ENCODE measurements at places on chromosomes 7 and 10. TPM values are rescaled to one million over a fixed set of nuclear protein-coding genes. Genes with fewer than 3 reads are reported as not detected.

GRCh38 chr10:73635781-73636180, 5.5 kb downstream of the MYOZ1 start:
- DNase-seq = no peak

DNA sequence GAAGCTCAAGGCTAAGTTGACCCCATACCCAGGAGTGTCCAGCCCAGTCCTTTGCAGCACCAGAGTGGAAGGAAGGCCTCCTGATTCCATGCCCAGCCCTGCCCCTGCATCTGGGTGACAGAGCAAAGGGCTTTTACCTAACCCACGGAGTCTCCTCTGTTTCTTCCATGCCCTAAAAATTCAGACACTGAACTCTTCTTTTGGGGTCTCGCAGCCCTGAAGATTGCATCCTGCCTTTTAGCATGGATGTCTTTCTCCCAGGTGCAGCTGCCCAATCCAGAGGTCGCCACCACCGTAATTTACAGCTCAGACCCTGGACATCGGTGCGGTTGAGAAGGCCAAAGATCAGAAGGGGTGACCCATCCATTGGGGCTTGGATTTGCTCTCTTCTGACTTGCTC, 50.8 kb downstream of the CXCL12 start:
- DNase-seq = no peak

ANKRD2 gene
- not detected for total RNA-seq

DNA sequence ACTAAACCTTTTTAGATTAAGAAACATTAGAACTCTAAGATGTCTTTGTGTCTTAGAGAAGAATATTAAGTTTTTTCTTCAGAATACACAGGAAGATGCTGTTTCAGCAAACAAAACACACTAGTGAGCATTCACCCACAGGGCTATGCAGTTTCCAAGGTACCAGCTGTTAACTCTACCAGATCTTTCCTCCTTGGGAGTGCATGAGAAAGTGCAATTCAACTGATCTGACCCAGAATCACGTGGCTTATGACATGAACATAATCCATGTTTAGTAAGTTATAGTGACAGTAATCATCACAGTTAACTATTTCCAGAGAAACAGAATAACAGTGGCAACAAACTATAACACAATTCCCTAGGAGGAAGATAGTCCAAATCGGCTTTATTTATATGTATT, 270.7 kb downstream of the CACNA2D1 start:
- peak; percentile 73 for DNase-seq

ZNRF2 gene
- 34.7 TPM for total RNA-seq

- no peak for DNase-seq
These were observed 441 bp downstream of the FBH1 start for GRCh38 chr10:5890452-5890915.

DNA sequence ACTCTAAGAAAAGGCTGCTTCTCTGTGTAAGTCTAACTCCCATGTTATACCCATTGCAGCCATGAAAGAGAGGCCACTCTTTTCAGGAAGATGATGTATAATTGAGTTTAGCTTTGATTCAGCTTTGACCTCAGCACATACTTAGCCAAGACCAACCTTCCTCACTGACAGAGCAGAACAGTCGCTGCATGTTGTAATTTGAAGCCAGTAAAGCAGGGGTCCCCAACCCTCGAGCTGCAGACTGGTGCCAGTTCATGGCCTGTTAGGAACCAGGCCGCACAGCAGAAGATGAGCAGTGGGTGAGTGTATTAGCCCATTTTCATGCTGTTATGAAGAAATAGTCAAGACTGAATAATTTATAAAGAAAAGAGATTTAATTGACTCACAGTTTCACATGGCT, 223.9 kb downstream of the GPR158 start:
- DNase-seq = no peak

LIPM gene
- total RNA-seq = not detected

DNA sequence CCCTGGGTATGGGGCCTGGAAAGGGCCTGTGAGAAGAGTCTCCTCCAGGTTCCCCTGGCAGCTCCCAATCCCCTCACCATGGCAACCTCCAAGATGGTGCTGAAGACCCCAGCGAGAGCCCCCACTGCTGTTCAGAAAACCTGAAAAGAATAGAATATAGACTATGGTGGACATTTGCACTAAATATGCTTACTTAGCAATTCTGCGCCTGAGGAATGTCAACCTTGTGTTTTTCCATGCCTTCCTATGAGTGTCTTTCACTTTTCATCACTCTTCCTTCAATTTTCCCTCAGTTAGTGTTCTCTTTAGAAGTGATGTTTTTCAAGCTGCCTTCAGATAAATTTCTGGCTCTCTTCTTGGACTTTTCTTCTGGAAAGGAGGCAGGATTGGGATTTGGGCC, 589.2 kb downstream of the LRMDA start:
- no peak for DNase-seq

GRCh38 chr7:144710791-144711190, 125.1 kb downstream of the TPK1 start:
- no peak for DNase-seq

CNPY1 gene
- total RNA-seq = not detected

GRCh38 chr7:37031571-37032257, 307.4 kb upstream of the AOAH start:
- peak; percentile 95 for DNase-seq

GRCh38 chr10:52956861-52957260, 184.3 kb upstream of the MBL2 start:
- DNase-seq = no peak

GRCh38 chr7:29377718-29378117, 183.1 kb downstream of the CHN2 start:
- DNase-seq = no peak

- no peak for DNase-seq
These were observed 183.0 kb downstream of the RAPGEF5 start for GRCh38 chr7:22173685-22174573.

DNA sequence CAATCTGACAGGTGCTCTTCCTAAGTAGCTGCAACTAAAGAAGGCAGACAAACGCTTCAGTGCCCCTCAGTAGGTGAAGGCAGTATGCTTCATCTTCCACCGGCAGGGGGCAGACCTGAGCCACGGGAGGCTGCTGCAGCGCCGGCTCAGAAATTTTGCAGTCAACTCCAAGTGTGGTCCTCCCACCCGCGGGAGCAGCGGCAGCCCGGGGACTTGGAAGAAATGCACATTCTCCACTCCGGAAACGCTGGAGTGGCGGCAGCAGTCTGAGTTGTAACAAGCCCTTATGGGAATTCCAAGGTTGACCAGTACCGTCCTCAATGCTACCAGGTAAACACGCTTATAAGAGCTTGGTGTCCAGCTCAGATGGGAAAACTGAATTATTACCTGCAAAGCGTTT, 3.4 kb downstream of the IGFBP3 start:
- DNase-seq = peak; percentile 82

DNA sequence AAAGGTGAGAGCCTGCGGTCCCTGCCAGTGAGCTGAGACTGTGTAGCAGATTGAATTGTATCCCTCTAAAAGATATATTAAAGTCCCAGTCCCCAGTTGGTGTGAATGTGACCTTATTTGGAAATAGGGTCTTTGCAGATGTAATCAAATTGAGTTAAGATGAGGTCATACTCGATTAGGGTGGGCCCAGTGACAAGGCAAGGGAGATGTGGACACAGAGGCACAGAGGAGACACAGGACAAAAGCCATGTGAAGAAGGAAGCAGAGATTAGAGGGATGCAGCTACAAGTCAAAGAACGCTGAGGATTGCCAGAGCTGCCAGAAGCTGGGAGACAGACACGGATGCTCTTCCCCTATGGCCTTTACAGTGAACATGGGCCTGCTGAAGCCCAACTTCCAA, 104.3 kb downstream of the CLEC2L start:
- no peak for DNase-seq

GRM8 gene
- not detected for total RNA-seq

GRCh38 chr7:12786494-12786893, 99.1 kb downstream of the ARL4A start:
- DNase-seq = no peak

DNA sequence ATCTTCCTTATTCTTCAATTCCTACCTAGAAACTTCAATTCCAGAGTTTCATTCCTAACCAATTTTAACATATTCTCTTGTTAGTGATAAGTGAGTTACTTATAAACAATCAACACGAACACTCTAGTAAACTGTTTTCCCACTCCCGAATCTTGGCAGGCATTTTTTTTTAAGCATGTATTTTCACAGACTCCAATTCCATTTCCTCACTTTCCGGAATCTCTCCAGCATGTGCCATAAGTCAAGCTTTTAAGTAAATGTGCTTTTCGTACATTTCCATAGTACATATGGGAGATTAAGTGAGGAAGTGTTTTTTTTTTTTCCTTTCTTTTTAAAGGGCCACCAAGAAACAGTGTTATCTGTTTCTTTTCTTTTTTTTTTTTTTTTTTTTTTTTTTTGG, 89.1 kb downstream of the FGFR2 start:
- DNase-seq = no peak

DNA sequence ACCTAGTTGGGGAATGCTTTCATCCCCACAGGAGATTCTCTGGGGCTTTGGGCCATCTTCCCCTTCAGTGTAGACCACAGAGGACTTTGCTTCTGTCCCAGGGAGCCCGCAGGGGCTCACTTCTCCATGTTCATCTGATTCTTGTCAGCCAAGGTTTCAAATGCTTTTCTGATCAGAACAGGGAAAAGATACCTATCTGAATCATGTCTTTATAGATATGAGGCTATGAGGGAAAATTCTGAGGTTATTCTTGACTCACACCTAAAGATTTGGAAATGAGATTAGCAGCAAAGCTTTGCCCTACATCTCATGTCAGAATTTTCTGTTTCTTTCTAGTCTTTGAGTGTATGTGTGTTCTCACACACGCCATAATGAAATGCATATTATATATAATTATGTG, 53.3 kb downstream of the FIGNL1 start:
- DNase-seq = no peak

GRCh38 chr10:68647672-68648341, 73.2 kb upstream of the CCAR1 start:
- DNase-seq = no peak

DNA sequence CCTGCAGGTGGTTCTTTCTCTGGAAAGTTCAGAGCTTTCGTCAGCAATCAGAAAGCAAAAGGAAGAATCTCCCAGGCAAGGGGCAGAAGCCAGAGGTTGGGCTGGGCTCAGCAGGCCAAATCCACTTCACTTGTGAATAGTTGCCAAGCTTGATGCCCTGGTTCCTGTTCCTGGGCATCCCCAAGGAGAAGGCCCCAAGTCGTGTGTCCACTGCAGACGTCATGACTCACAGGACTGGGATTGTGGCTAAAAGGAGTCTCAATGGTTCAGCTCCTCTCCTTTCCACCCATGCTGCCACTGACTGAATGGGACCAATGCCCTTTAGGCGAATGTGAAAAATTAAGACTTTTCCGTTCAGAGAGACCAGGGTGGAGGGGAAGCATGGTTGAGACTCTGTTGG, 38.6 kb upstream of the TRIM8 start:
- no peak for DNase-seq

DNA sequence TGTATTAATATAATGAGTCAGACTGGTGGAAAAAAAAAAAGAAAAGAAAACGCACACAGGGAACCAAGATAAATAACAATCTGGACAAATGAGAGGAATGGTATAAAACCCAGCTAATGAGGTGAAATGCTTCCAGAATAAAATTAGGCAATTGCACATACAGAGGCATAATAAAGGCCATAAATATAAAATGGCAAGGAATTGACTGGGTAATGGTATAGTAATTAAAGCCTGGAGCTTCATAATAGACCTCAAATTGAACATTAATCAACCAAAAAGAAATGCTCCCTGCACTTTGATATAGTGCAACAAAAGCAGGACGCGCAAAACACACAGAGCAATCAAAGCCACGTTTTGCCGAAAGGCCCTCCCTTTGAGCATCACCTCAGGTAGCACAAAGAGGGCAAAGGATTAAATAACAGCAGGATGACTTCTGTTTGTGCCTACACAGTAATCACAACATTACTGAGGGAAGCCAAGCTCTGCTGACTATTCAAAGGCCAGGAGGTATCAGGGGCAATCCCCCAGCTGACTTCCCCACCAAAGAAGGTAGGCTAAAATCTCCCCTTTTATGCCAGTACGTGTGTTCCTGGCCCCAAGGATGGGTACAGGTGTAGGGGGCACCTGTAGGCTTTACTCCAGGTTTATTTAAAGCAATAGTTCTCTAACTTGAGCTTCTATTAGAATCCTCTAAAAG, 343.7 kb downstream of the ELMO1 start:
- no peak for DNase-seq

DNA sequence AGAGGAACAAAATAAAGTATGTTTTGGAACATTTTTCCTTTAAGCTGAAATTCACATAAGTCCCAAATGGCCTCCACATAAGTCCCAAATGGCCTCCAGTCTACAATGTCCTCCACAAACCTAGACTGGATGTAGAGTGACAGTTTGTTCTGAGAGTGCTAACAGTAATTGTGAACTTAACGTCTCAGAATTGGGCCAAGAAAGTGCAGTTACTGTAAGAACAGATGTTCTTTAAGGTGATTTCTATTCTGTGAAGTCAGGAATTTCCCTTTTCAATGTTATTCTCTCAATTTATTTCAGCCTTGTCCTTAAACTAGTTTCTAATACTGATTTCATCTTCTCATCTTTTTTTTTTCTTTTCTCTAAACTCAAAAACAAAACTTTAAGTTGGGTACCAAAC, 188.7 kb upstream of the SEMA3E start:
- no peak for DNase-seq

PAX4 gene
- total RNA-seq = not detected

GRCh38 chr7:51158211-51158610, 158.4 kb downstream of the COBL start:
- DNase-seq = no peak

INSYN2A gene
- not detected for total RNA-seq

GRCh38 chr10:127318396-127318795, 122.0 kb upstream of the INSYN2A start:
- no peak for DNase-seq

ANXA8L1 gene
- total RNA-seq = not detected

DNA sequence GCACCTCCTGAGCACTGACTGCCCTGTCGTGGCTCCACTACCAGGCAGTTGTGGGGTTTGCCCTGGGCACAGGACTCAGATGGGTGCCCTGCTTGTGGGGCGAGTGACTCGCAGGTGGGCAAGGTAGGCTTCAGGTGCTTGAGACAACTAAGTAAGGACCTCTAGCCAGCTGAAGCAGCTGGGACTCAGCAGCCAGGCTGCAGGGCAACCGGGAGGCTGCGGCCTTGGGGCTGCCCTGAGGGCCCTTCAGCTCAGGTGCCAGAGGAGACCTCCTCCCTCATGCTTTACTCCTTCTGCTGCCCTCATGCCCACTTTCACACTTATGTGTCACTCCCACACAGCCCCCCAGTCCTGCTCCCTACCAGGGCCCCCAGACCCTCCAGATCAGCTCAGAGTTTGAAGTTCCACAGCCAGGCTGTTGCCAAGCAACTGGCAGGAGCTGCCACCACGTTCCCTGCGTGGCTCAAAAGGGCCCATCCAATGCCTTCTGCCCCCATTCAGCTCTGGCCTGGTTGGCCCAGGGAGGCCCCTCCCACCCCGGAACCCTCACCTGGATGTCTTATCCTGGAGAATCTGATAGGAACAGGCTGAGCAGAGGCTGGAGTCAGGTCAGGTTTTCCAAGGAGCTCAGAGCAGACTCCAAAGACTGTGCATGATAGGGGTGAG, 10.0 kb downstream of the TLX1 start:
- no peak for DNase-seq

- no peak for DNase-seq
These were observed 57.8 kb downstream of the GAD2 start for GRCh38 chr10:26274391-26274790.

GRCh38 chr7:101693498-101694091, 64.5 kb upstream of the MYL10 start:
- no peak for DNase-seq

MET gene
- total RNA-seq = 330 TPM

GRCh38 chr10:46268076-46268881, 18.5 kb upstream of the ANTXRL start:
- no peak for DNase-seq

Measured in SK-MEL-5 (cell line).